ENCODE measurements at places on chromosomes 7 and 10.
A peak's percentile ranks its signal among the peaks of the same experiment; 100 is the strongest.

- DNase-seq, result no peak
Measured at GRCh38 chr10:124042656-124043309, 50.6 kb downstream of the CHST15 start.

GRCh38 chr10:37777056-37777455, 80.4 kb downstream of the ZNF248 start:
- no peak for DNase-seq

DNA sequence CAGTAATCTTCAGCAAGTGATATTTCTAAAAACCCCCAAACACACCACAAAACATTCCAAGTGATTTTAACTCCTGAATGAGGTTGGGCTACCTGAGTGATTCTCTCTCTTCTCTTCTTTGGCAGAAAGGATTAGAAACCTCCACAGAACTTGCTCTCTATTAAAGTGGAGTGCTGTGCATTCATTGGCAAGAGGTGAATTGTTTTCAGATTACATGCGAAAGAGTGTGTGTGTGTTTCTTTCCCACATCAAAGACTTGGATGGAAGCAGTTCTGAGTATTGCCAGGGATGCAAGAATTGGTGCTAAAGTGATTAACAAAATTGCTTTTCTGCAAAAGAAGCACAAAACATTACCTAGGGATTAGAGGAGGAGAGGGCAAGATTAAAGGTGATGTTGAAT, 13.1 kb upstream of the FBXW4 start:
- no peak for DNase-seq

DNA sequence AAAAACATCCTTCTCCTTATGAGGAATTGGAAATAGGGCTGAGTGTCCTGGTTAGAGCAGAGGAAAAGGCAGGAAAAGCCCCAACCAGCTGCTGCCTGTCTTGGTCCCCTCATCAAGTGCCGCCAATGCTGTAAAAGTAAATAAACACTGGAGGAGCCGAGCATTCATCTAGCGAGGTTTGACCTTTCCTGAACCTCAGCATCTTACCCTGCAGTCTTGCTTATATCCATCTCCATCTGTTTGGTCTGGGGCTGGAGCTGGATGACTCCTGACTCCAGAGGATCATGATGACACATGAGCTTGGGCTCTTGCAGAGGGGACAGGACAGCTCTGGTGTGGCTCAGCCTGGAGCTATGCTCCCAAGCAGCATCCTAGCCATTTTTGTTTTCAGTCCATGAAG, 501.1 kb downstream of the TNS3 start:
- no peak for DNase-seq

DNA sequence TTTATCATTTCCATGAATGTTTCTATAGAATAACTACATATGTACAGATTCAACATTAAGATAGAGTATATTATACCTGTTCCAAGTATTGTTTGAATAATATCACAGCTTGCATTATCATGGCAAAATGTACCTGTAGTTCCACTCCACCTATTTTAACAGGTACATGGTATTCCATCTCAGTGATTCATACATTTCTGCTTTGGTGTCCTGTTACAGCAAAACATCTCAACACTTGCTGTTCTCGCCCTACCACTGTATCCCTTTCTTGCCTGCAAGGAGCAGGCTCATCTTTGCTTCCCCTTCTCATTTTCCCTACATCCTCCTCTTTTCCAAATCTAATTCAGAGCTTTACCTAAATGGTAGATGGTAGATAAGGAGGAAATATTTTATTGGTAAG, 27.1 kb upstream of the SGCE start:
- no peak for DNase-seq

- no peak for DNase-seq
Measured at GRCh38 chr7:78770422-78771410, 682.8 kb downstream of the MAGI2 start.

GRCh38 chr7:2527505-2528467, 8.2 kb downstream of the LFNG start:
- peak; percentile 83 for DNase-seq

DNA sequence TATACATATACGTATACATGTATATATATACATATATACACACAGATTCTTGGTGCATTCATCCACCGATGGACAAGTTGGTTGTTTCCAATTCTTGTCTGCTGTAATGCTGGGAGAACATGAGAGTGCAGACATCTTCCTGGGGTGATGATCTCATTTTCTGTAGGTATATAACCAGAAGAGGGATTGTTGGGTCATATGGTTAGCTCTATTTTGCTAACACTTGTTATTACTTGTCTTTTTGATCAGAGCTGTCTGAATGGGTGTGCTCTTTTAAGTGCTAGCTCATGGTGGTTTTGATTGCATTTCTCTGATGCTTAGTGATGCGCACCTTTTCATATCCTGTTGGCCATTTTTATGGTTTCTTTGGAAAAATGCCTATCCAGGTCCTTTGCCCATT, 106.4 kb downstream of the TAX1BP1 start:
- DNase-seq, result no peak

DNA sequence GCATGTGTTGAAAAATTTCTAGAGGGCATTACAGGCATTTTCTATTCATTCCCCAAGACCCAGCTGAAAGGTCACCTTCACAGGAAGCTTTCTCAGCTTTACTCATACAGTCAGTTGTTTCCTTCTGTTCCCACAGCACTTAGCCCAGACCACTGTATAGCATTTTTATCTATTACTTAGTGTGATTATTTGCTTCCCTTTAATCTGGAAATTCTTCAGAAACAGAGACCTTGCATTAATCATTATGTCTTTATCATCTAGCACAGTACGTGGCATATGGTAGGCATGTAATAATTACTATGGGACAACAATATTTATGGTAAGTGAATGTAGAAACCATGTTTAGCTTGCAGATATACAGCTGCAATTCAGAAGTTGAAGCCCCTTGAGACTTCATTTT, 38.2 kb upstream of the CDK6 start:
- DNase-seq, result no peak

DNA sequence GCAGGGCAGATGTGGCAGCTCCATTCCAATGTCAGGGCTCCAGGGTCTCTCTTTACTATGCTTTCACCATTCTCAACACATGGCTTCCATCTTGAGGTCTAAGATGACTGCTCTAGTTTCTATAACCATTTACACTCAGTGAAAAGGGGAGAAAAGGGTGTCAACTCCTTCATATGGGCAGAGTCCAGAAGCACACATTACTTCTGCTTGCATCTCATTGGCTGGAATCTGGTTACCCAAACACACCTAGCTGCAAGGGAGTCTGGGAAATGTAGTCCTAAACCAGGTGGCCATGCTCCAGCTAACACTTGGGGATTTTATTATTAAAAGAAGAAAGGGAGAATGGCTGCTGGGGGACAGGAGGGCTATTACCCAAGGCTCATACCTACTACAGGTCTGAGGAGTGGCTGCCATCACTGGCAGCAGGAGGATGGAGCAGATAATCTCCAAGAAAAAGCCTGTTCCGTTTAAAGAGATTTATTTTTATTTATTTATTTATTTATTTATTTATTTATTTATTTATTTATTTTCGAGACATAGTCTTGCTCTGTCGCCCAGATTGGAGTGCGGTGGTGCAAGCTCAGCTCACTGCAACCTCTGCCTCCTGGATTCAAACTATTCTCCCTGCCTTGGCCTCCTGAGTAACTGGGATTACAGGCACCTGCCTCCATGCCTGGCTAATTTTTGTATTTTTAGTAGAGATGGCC, 29.1 kb upstream of the LBX1 start:
- DNase-seq, result no peak

GRCh38 chr7:104843198-104843597, 170.8 kb upstream of the KMT2E start:
- no peak for DNase-seq

DNA sequence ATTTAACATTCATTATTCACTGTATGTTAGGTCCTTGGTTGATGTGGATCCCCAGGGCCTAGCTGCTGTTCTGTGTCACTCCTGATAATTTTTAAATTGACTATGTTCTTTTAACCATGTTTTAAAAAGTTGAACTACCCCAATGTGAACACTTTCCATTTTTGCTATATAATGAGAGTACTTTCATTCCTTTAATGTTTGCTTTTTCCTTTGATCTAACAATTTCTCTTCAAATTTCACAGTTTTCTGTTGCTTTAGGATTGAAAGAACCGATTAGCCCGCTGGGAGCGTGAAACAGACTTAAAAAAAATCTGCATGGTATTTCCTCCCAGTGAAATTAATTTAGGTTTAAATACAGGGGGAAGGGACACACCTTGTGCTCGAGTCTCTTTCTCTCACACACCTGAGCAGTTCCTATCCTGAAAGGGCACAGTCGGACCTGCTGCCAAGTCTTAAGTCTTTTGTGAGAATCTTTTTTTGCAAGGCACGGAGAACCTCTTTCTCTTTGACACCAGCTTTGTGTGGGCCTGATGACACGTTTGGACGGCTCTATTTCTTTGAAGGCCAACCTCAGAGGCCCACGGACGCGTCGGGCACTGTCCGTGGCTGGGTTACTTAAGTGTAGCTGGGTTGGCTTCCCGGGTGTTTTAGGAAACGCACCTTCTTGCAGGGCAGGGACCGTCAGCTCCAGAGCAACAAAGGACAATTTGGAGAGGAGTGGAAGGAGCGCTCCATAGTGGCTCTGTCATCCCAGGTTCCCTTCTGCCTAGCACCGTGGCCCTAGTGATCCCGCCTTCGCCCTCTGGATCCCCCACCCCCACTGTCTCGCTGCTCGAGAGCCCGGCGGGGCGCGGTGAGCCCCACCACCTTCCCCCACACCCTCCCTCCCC, 1.0 kb upstream of the CHN2 start:
- DNase-seq, result no peak

DNA sequence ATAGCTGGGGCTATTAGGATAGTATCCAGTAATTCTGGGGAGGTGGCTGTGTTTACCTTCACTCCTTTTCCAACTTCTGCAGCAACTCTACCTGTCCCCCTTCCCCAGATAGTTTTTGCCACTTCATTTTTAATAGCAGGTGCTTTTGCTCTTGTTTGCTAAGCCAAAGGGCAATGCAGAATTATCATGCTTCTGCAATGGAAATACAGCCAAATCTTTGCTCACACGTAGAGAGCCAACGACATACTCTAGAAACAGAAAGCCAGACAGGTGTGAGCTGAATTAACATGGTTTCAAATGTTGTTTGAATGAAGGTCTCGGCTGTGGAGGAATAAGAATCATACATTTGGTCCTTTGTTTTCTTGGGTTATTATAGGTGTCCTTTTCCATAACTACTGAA, 14.4 kb downstream of the PLEKHS1 start:
- no peak for DNase-seq

DNA sequence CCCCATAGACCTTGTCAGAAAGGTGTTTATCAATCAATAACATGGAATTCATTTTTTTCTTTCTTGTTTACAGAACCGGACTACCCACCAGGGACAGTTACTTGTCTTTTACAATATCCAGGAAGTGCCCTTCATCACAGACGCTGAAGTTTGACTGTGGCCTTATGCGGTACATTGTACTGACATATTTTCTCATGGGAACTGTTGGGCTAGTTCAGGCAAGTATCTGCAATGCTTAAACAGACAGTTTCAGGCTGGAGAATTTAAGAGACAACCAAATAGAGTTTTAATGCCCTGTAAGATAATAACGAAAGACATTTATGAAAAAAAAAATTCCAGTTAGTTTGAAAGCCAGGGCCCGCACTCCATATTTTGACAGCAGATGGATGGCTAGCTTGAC, 246.4 kb downstream of the GATA3 start:
- DNase-seq, result no peak

DNA sequence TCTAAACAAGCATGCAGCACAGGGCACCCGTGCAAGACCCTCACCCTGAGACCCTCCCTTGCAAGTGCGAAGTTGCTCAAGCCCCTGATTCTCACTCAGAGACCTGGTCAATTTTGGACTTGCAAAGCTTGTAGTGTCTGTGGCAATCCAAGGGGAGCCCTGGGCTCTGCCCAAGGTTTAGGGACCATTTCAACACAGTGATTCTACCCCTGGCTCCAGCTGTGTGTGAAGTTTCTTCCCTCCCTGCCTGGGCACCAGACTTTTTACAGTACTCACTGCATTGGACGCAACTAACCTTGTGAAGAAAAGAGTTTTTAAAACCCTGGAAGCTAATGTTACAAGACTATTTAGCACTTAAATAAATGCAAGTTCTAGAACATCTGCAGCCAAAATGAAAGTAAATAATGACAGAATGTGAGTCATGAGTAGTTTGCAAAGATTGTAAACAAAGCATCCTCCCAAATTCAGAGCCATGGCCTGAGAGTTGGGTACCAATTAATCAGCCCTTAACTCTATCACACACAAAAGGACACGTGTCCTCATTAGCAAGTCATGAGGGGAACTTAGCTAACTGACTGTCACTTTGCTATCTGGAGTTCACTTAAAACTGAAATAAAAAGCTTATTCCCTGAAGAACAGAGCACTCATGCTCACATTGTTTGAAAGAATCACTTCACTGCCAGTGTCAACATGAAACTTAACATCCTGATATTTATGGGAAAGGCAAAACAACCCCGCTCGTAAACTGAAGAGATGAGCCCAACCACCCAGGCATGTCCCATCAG, 48.1 kb downstream of the RGS10 start:
- DNase-seq, result no peak

- DNase-seq, result no peak
Measured at GRCh38 chr10:8360365-8360764, 305.9 kb downstream of the GATA3 start.

- DNase-seq, result no peak
Measured at GRCh38 chr7:19009241-19009935, 108.0 kb downstream of the TWIST1 start.

DNA sequence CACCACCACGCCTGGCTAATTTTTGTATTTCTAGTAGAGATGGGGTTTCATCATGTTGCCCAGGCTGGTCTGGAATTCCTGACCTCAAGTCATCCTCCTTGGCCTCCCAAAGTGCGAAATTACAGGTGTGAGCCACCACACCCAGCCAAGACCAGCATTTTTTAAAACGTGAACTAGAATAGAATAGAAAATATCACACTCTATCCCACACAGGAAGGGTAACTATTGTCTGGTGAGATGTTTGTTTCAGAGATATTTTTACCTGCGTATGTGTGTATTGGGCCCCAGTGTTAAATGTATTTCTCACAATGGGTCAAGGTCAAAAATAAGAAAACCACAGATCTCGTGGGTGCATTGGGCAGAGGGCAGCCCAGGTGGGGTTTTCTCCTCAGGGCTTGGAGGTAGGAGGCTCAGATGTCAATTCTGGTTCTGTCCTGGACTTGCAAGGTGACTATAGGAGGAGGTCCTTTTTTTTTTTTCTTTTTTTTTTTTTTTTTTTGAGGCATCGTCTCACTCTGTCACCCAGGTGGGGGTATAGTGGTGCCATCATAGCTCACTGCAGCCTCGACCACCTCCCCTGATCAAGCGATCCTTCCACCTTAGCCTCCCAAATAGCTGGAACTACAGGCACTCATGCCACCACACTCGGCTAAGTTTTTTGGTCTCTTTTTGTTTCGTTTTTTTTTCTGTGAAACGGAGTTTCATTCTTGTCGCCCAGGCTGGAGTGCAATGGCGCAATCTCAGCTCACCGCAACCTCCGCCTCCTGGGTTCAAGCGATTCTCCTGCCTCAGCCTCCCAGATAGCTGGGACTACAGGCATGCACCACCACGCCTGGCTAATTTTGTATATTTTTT, 19.0 kb downstream of the SH2B2 start:
- DNase-seq, result no peak

GRCh38 chr7:45893996-45894664, 5.8 kb downstream of the IGFBP1 start:
- no peak for DNase-seq

- DNase-seq, result peak; percentile 45
Measured at GRCh38 chr10:97428572-97428981, 2.6 kb downstream of the PGAM1 start.

- DNase-seq, result no peak
Measured at GRCh38 chr7:46810986-46811385, 770.9 kb downstream of the TNS3 start.

- no peak for DNase-seq
Measured at GRCh38 chr10:1670541-1671365, 66.6 kb downstream of the ADARB2 start.

Measured in CD4-positive, alpha-beta T cell treated with Interleukin-17A for 4 hours (primary cell).